ENCODE measurements at places on chromosomes 3 and 15.

GRCh38 chr3:147812186-147812911, 403.2 kb downstream of the ZIC1 start:
- DNase-seq, result no peak

DNA sequence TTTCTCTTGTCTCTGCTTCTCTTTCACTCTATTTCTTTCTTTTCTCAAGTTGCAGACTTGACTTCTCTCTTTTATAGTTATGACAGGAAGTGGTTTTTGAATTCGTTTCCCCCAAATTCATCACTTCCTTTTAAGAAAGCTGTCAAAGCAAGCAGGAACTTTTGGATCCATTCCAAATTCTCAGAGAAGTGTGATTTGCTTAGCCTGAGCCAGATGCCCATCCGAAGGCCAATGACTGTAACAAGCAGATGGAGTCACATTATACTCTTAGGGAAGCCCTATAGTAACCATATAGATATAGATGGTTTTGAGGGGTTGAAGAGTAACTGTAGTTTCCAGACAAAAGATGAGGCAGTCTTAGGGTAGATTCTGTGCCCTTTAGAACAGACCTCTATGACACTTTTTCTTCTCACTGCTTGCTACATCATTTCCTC, 592.0 kb upstream of the KCNMB2 start:
- no peak for DNase-seq

- no peak for DNase-seq
Observed at GRCh38 chr3:179324270-179324754, 1.5 kb downstream of the ZNF639 start.

GRCh38 chr3:24180616-24181015, 235.5 kb downstream of the NR1D2 start:
- DNase-seq, result no peak

DNA sequence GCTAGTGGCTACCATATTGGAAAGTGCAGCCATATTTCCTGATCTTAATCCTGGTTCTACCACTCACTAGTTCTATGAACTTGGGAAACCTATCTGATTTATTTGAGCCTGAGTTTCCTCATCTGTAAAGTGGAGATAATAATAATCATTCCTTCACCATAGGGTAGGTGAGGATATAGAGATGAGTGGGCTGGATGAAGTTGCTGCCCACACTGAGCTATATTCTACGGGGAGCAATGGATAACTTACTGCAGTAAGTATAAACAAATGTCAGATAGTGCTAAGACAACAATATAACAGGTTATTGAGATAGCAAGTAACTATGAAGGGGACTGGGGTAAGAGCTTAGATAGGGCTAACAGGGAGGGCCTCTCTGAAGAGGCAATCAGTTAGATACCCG, 251.5 kb upstream of the ADAMTS9 start:
- no peak for DNase-seq
